ENCODE measurements at places on chromosomes 5 and 9.

- DNase-seq, result no peak
Measured at GRCh38 chr5:10760096-10760920, 726 bp downstream of the DAP start.

GRCh38 chr9:104872656-104873488, 55.1 kb downstream of the ABCA1 start:
- peak; percentile 32 for DNase-seq

- DNase-seq, result no peak
Measured at GRCh38 chr5:10424124-10424731, 17.5 kb upstream of the ROPN1L start.

GRCh38 chr5:160960592-160960991, 108.6 kb upstream of the ATP10B start:
- no peak for DNase-seq

DNA sequence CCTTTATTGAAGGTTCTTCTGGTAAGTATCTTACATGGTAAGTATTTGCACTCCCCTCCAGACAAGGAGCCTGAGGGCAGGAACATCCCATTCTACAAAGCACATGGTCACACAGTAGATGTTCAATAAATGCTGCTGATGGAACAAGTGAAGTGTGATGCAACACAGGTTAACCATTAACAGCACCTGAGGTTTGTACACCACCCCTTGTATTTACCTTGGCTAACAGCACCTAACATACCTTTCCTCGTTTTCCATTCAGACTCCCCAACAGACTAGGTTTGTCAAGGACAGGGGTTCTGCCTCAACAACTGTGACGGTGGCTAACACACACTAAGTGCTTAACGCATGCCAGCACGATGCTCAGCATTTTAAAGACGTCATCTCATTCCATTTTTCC, 213.6 kb downstream of the MAPKAP1 start:
- no peak for DNase-seq

GRCh38 chr5:39053189-39053588, 21.0 kb downstream of the RICTOR start:
- DNase-seq, result no peak

GRCh38 chr5:149400304-149400703, 21.2 kb upstream of the IL17B start:
- no peak for DNase-seq

DNA sequence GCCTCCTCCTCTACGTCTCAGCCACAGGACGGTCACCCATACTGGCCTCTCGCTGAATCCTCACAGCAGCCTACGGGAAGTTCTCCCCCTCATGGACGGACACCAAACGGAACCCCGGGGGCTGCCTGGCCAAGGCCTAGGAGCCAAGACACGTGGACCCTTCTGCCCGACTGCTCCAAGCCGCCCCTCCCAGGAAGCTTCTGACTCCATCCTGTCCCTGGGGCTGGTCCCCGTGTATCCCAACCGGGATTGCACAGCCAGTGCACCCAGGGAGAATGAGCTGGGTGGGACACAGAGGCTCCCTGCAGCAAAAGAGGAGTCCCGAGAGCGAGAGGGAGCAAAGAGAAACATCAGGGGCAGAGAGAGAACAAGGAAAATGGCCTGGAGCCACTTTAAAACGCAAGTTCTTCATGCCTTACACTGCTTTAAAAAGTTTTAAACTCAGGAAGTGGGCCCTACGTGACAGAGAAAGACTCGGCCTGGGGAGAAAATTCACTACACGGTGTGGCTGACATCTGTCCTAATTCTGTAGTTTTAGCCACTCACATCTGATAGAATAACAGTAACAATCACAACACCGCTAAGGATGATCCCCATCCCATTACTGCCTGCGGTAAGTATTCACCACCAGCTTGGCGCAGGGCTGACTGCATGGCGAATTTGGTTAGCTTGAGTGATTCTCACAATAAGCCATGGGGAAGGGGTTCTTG, 3.0 kb downstream of the FAM78A start:
- no peak for DNase-seq

DNA sequence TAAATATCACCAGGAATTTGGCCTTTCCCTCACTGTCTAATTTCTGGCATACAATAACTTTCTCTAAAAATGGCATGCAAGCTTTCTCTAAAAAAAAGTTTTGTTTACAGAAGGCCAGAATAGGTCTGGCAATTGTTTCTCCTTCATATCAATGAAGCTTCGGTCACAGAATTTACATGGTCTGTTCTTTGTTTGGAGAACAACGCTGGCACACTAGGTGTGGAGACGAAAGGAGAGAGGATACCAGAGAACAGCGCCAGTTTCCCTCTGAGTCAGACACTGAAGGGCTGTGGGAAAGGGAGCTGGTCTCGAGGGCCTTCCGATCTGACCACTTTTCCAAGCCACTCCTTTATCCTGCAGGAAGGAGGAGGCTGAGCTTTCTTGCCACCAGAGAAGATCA, 60.1 kb upstream of the ITGA1 start:
- no peak for DNase-seq

DNA sequence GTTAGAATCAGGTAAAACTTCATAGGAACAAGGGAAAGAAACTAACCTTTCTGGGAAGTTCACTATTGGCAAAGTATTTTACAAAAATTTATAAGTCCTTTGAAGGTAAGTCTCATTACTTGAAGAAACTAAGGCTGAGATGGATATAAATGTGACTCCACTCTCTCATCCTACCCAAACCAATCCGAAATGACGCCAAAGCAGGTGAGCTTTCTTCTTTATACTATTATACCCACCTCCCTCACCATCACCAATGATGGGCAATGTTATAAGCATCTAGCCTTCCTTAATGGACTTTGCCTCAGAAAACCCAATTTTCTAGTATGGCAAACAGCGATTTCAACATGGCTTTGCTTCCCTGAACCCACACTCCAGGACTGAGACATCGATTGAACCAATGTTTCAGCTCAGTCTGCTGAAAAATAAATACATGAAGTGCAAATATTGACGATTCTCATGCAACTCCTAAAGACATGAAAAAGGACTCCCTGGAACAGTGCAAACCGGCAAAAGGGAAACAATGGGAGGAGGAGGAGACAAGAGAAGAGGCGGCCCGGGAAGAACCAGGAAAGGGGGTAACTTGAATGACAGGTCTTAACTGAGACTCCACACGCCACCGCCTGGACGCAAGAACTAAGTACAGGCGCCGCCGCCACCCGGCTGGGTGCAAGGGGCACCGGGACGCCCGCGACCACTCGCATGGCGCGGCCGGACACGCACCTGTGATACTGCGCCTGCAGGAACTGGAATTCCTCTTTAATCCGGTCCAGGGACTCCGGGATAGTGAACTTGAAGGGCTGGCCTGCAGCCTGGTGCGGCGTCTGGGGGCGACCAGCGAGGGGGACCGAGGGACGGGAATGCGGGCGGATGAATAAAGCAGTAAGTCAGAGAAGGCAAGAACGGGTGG, 2.5 kb downstream of the TLE1 start:
- peak; percentile 43 for DNase-seq

- no peak for DNase-seq
Measured at GRCh38 chr5:59637884-59638580, 255.5 kb downstream of the PDE4D start.

- no peak for DNase-seq
Measured at GRCh38 chr5:127024821-127025220, 5.5 kb downstream of the MARCHF3 start.

DNA sequence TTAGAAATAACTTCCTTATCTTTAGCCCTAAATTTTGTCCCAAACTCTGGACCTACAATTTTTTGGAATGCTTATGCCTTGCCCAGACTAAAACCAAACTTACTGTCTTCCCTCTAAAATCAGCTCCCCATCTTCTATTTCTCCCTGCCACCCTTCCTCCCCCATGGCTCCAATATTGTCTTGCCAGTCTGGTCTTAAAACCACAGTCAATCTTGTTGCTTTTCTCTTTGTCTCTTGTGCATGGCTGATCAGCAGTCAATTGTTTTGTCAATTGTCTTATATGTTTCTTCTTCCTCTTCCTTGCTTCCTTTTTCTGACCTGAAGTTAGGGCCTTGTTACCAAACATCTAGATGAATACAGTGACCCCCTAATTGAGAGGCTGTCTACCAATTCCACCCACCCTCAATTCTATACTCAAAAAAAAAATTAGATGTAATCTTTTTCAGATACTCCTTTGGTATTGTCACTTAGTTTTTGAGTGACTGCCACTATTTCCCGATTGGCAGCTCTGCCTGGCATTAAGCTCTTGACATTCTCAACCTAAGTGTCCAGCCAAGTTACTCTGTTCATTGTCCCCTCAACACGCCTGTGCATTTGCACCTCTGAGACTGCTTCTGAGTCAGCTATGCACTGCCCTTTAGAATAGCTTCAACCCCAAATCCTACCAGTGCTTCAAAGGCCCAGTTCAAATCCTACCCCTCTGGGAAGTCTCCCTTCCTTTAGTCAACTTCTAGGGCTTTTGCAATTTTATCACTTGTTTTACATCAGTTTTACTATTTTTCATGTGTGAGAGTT, 2.5 kb downstream of the PDCD1LG2 start:
- DNase-seq, result no peak

- no peak for DNase-seq
Measured at GRCh38 chr5:135477613-135478066, 25.5 kb upstream of the TIFAB start.

DNA sequence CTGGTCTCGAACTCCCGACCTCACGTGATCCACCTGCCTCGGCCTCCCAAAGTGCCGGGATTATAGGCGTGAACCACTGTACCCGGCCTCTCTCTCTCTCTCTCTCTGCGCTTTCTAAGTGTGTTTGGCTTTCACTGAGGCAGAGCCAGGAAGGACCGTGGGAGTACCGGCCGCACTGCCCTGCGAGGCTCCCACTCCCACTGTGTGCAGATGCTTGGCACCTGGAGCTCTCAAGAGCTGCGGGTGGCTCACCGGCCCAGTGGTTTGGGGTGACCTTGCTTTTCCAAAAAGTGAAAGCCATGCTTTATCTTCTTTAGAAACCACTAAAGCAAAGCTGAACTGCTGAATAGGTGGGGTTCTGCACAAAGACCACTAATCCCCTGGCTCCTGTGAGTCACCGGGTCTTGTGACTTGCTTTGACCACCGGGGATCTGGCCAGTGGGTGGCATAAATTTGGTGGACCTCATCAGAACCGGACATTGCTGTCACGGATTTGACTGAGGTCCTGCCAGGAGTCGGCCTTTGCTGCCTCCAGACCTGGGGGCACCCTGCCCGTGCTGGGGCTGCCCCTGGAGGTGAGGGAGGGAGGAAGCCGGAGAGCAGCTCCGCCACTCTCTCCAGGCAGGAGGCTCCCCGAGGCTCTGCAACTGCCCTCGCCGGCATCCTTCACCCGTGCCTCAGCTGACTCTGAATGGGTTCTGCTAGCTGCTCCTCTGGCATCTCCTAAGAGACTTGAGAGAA, 228.9 kb downstream of the FANCC start:
- DNase-seq, result no peak

- DNase-seq, result no peak
Measured at GRCh38 chr9:95045751-95046150, 271.8 kb downstream of the FANCC start.

GRCh38 chr9:124256517-124257069, 1.2 kb upstream of the NEK6 start:
- peak; percentile 48 for DNase-seq

DNA sequence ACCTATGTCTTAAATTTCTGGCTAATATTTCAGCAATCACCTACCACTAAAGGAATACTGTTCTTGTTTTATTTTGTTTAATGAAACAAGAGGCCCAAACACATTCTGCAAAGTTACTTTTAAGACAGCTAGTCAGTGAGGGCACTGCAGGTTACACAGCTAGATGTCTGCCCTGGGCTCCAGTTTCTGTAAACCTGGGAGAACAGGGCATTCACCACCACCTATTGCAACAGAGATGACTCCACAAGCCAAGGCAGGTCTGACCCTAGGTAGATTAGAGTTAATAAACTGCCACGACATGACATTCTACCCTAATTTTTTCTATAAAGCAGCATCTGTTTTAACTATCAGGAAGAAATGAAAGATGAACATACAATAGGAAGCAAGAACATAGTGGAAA, 90.8 kb downstream of the SLF1 start:
- no peak for DNase-seq

DNA sequence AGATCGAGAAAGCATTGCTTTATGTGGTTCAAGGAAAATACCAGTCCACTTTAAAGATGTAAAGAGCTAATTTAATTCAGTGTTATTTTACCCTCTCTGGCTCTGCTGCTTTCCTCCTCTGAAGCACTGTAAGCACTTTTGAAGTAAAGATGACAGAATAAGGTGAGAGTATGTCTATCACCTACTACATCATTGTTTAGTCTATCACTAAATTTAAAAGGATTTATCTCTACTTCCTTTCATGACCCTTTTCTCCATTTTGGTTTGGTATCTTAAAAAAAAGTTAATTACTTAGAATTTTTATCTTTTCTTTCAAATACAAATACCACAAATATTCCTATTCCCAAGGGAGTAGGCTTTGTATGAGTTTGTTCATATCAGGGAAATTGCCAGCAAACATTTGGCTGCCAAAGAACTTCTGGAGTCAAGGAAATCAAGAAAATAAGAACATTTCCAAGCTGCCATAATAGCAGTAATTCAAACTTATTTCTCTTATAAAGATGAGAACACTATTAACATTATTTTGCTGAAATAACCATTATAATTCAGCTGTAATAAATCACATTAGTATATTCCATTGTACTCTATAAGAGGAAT, 77.8 kb downstream of the SLC38A9 start:
- DNase-seq, result no peak

DNA sequence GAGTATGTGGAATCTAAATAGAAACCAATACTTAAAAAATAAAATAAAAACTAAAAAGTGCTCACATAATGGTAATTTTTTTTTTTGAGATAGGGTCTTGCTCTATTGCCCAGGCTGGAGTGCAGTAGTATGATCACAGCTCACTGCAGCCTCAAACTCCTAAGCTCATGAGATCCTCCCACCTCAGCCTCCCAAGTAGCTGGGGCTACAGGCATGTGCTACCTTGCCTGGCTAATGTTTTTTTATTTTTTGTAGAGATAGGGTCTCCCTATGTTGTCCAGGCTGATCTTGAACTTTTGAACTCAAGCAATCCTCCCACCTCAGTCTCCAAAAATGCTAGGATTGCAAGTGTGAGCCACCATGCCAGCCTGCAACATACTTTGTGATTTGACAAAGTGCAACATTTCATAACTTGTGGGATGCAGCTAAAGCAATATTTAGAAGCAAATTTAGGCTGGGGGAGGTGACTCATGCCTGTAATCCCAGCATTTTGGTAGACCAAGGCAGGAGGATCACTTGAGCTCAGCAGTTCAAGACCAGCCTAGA, 18.4 kb downstream of the AP3B1 start:
- no peak for DNase-seq

DNA sequence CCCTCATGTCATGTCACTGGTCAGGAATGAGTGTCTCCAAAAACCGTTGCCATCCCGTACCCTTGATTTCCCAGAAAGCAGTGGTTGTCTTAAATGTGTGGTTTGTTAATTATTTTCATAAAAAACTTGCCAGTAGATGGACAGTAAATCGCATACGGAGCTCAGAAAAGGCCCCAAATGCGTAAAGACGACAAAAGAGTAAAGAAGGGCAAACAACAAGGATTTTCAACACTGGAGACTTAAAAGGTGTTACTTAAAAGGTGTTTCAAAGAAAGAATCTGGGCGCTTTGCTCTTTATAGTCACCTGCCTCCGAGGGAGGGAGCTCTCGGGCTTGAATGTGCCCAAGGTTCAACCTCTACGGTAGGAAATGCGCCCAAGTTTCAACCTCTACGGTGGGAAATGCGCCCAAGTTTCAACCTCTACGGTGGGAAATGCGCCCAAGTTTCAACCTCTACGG, 734 bp downstream of the KIF27 start:
- DNase-seq, result no peak

GRCh38 chr9:136862849-136863622, 3.1 kb downstream of the EDF1 start:
- no peak for DNase-seq

GRCh38 chr5:145937432-145938250, 1.3 kb downstream of the SH3RF2 start:
- no peak for DNase-seq

Data from T1000 (cell line).